H1 (cell line): ENCODE measurements at places on chromosomes 5 and 9. TPM values are rescaled to one million over a fixed set of nuclear protein-coding genes. Genes with fewer than 3 reads are reported as not detected.

Gene CDC20B
- total RNA-seq, result not detected in 2 replicates

Gene HRH2
- 8.1 and 9.3 TPM in 2 replicates for total RNA-seq

Gene ENDOG
- 17.5 and 22.4 TPM in 2 replicates for total RNA-seq

Gene CCL21
- total RNA-seq, result not detected in 2 replicates

Gene SET
- 1,327 and 1,345 TPM in 2 replicates for total RNA-seq

Gene IL13
- total RNA-seq, result not detected in 2 replicates

Gene ACSL6
- total RNA-seq, result 2.4 and 3.8 TPM in 2 replicates

Gene PFDN1
- 52.6 and 53.0 TPM in 2 replicates for total RNA-seq

Gene BTNL9
- total RNA-seq, result 0.65 and 0.89 TPM in 2 replicates

Gene SAXO1
- total RNA-seq, result 0.20 TPM in 1 of 2 replicates, not detected in the other

Gene IL5
- not detected in 2 replicates for total RNA-seq

DNA sequence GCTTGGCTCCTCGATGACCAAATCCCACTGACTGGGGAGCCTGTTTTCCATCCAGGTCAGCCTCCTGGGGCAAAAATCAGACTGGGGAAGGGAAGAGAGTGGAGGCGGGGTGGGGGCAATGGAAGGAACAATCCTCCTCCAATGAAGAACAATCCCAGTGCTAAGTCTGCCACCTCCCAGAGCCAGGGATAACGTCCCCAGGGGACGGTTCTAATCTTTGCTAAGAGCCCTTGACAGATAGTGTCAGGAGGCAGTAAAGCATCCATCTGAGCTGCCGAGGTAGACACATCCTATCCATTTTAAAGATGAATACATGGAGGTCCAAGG lies 298.5 kb upstream of the MSX2 start:
- DNase-seq, result no peak
- no peaks in the 10 kb centered on the region for H3K27me3 ChIP-seq
- no peak overlapping the region for H3K4me3 ChIP-seq
- H3K27ac ChIP-seq, result no peak overlapping the region

DNA sequence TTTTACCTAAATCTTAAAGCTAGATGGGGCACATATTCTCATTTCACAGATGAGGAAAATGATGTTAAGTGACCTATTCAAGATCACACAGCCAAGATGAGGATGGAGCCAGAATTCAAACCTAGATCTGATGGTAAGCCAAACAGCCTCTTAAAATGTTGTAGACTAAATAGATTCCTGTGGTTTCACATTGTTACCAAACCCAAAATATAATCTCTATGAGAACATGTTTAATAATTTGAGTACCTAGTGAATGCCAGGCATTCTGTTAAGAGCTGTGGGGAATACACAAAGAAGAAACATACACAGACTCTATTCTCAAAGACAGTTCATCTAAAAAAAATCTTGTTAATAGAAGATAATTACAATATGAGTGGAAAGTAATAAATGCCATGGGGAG lies 25.2 kb downstream of the HOMER1 start:
- DNase-seq, result no peak
- H3K27ac ChIP-seq, result no peak overlapping the region
- H3K36me3 ChIP-seq, result no peaks in the 10 kb centered on the region; the same call in 1 of the 2 replicates
- H3K4me3 ChIP-seq, result no peak overlapping the region
- H3K27me3 ChIP-seq, result no peaks in the 10 kb centered on the region
- H3K4me1 ChIP-seq, result peaks cover 3% of the 10 kb centered on the region; the same call in 1 of the 2 replicates

DNA sequence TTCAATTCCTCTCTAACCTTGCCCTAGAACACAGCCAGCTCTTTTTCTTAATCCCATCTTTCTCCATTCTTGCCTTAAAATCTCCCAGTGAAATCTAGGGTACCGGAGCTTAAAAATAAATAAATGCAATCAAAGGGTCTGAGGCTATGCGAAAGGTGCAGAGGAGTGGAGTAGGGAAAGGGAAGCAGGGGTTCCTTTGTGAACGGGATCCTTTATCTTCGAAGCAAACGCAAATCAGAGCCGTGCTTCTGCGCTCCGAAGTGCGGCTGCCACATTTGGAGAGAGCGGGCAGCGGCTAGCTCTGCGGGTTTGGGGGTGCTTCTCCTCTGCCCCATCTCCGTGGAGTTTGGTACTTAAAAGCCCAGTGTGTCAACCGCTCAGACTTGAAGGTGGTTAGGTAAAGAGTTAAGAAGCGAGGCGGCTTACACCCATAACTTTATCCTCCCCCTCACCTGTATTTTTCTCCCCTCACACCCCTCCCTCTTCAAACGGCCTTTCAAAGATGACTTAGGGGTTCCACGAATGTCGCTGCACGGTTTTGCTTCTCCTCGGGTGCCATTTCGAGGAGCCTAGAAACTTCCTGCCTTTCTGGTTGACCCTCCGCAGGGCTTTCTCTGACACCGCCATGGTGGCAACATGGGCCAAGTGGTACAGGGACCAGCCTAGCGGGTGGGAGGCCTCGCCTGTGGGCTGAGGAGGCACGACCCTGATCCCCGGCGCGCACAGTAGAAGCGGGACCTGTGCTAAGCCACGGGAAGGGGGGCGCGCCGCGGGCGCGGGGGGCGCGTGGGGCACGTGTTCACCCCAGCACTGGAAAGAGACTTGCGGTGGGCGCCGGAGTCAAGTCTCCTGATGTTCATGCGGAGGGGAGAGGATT lies 31.7 kb upstream of the NFIB start:
- peaks cover 16% of the 10 kb centered on the region for H3K27me3 ChIP-seq
- no peak for DNase-seq
- peak overlapping the region; percentile 67 for H3K4me3 ChIP-seq

- H3K36me3 ChIP-seq, result no peaks in the 10 kb centered on the region
- H3K4me3 ChIP-seq, result no peak overlapping the region
- no peak for DNase-seq
- no peaks in the 10 kb centered on the region for H3K27me3 ChIP-seq
- no peak overlapping the region for H3K27ac ChIP-seq
Observed at GRCh38 chr5:41218929-41219657, 5.8 kb upstream of the C6 start.

- H3K27ac ChIP-seq, result no peak overlapping the region
- no peak for DNase-seq
- H3K4me3 ChIP-seq, result no peak overlapping the region
- H3K36me3 ChIP-seq, result no peaks in the 10 kb centered on the region
Observed at GRCh38 chr5:102713278-102713677, 41.8 kb upstream of the PAM start.

DNA sequence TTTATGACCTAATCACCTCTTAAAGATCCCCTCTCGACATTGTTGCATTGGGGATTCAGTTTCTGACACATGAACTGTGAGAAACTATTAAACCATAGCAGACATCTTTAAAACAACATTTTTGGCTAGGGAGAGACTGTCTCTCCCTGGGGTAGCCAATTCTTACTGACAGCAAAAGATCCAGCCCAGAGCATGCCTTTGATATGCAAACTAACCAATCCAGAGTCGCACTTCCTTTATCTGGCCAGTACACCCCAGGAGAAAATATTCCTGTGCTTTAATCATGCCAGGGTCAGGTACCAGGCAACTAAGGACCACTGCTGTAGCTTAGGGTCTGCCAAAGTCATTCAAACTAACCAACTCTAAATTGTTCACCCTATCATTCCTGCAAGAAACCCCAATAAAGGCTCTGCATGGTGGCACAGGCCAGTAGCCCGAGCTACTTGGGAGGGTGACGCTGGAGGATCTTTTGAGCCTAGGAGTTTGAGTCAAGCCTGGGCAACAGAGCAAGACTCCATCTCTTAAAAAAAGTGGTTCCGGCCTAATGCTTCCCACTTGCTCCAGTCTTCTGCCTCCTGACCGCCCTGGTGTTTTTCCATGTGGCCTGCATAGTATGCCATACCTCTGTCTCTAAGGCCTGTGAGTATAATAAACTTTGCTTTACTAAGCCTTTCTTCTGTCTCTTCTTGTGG lies 62.3 kb upstream of the DAPK1 start:
- H3K4me1 ChIP-seq, result peaks cover 4% of the 10 kb centered on the region; the same call in 1 of the 2 replicates
- no peaks in the 10 kb centered on the region for H3K27me3 ChIP-seq
- no peak for DNase-seq
- no peaks in the 10 kb centered on the region for H3K36me3 ChIP-seq
- no peak overlapping the region for H3K4me3 ChIP-seq

DNA sequence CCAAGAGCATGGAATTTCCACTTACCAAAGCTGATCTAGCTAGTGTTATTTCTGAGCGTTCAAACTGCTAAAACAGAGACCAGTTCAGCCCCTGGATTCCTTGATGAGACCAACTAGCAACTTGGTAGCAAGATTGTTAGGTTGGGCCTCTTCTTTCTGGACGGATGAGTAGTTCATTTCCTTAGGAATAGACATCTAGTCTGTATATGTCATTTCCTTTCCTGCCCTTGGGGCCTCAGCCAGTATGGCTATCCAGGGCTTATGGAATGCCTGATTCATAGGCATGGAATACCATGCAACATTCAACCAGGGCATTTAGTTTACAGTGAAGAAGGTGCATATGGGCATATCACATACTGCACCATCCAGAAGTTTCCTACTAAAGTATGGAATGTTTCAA lies 14.5 kb upstream of the LPAR1 start:
- H3K36me3 ChIP-seq, result no peaks in the 10 kb centered on the region
- no peaks in the 10 kb centered on the region for H3K4me1 ChIP-seq
- H3K27ac ChIP-seq, result no peak overlapping the region
- no peak for DNase-seq

DNA sequence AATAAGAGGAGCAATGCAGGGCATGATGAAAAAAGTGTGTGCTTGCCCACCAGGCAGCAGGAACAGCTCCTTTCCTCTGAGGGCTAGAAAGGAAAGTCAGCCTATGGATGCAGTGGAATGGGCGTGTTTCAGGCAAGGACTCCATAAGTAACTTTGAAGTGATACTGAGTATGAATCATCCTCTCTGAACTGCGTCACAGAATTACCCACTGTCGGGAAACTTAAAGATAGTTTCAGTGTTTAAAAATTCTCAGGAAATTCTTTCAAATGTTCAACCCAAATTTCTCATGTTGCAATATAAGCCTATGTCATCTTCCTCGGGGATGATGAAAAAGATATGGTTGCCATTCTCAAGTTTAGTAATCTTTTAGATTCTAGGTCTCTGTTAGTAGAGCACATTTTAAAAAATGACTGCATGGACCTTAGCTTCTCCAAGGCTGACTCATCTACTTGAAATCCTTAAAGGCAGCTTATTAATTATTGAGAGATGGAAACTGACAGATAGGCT lies 27.7 kb downstream of the PTCD2 start:
- no peak overlapping the region for H3K4me3 ChIP-seq
- H3K27me3 ChIP-seq, result no peaks in the 10 kb centered on the region
- no peaks in the 10 kb centered on the region for H3K4me1 ChIP-seq
- H3K36me3 ChIP-seq, result peaks cover 4% of the 10 kb centered on the region
- DNase-seq, result no peak

GRCh38 chr5:107696080-107696479 lies 25.3 kb upstream of the EFNA5 start:
- H3K4me1 ChIP-seq, result peaks cover 7% of the 10 kb centered on the region
- no peaks in the 10 kb centered on the region for H3K36me3 ChIP-seq
- H3K27ac ChIP-seq, result no peak overlapping the region
- no peaks in the 10 kb centered on the region for H3K27me3 ChIP-seq
- H3K4me3 ChIP-seq, result no peak overlapping the region

- H3K27me3 ChIP-seq, result no peaks in the 10 kb centered on the region
- H3K27ac ChIP-seq, result no peak overlapping the region
- no peak overlapping the region for H3K4me3 ChIP-seq
Observed at GRCh38 chr9:38011991-38012390, 57.0 kb downstream of the SHB start.

GRCh38 chr9:134405527-134405926 lies 79.3 kb downstream of the RXRA start:
- no peaks in the 10 kb centered on the region for H3K27me3 ChIP-seq
- no peaks in the 10 kb centered on the region for H3K36me3 ChIP-seq
- no peak overlapping the region for H3K4me3 ChIP-seq
- H3K27ac ChIP-seq, result no peak overlapping the region

- H3K4me1 ChIP-seq, result peaks cover 2% of the 10 kb centered on the region; the same call in 1 of the 2 replicates
- no peak for DNase-seq
- no peak overlapping the region for H3K27ac ChIP-seq
- 0 out of 2 replicates have a peak overlapping the region, but pooled peaks have one; percentile 26 for H3K4me3 ChIP-seq
Observed at GRCh38 chr5:159309689-159310433, 20.4 kb downstream of the IL12B start.

GRCh38 chr5:68290847-68291246 lies 75.3 kb downstream of the PIK3R1 start:
- H3K27me3 ChIP-seq, result no peaks in the 10 kb centered on the region
- H3K36me3 ChIP-seq, result peaks cover 10% of the 10 kb centered on the region
- DNase-seq, result no peak

- H3K36me3 ChIP-seq, result no peaks in the 10 kb centered on the region
- DNase-seq, result no peak
- H3K27ac ChIP-seq, result no peak overlapping the region
- H3K27me3 ChIP-seq, result no peaks in the 10 kb centered on the region
- peaks cover 8% of the 10 kb centered on the region for H3K4me1 ChIP-seq
- no peak overlapping the region for H3K4me3 ChIP-seq
Observed at GRCh38 chr5:172113036-172113435, 75.0 kb downstream of the STK10 start.

GRCh38 chr9:92719028-92719647 lies 45.5 kb downstream of the BICD2 start:
- H3K4me3 ChIP-seq, result no peak overlapping the region
- no peaks in the 10 kb centered on the region for H3K27me3 ChIP-seq
- H3K36me3 ChIP-seq, result peaks cover 50% of the 10 kb centered on the region
- no peak overlapping the region for H3K27ac ChIP-seq

DNA sequence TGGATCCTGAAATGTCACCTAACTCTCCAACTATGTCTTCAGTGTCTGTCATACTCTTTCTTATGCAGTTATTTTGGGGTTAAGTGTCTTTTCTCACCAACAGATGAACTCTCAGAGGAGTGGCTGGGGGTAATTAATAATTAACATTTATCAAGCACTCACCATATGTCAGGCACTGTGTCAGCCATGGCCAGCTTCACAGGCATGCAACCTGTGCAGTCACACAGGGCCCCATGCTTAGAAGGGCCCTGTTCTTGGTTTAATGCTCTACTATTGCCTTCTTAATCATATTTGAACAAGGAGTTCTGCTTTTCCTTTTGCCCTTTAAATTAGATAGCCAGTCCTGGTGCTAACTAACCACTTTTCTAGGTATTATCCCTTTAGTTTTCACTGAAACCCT lies 3.4 kb upstream of the GRPEL2 start:
- no peaks in the 10 kb centered on the region for H3K27me3 ChIP-seq
- H3K4me3 ChIP-seq, result no peak overlapping the region
- no peaks in the 10 kb centered on the region for H3K4me1 ChIP-seq
- DNase-seq, result no peak

GRCh38 chr9:104245925-104246324 lies 151.8 kb downstream of the SMC2 start:
- H3K27ac ChIP-seq, result no peak overlapping the region
- H3K4me1 ChIP-seq, result no peaks in the 10 kb centered on the region
- DNase-seq, result no peak
- no peaks in the 10 kb centered on the region for H3K27me3 ChIP-seq

- H3K27me3 ChIP-seq, result no peaks in the 10 kb centered on the region
- peak; percentile 90 for DNase-seq
- peak overlapping the region; percentile 71 for H3K4me3 ChIP-seq
- no peaks in the 10 kb centered on the region for H3K36me3 ChIP-seq
Observed at GRCh38 chr9:126915281-126915816, 767 bp downstream of the RALGPS1 start.
